Activated naive CD4-positive, alpha-beta T cell (primary cell): ENCODE measurements at places on chromosomes 3 and 15.

GRCh38 chr15:79373728-79374127, 58.4 kb upstream of the MINAR1 start:
- DNase-seq = no peak

DNA sequence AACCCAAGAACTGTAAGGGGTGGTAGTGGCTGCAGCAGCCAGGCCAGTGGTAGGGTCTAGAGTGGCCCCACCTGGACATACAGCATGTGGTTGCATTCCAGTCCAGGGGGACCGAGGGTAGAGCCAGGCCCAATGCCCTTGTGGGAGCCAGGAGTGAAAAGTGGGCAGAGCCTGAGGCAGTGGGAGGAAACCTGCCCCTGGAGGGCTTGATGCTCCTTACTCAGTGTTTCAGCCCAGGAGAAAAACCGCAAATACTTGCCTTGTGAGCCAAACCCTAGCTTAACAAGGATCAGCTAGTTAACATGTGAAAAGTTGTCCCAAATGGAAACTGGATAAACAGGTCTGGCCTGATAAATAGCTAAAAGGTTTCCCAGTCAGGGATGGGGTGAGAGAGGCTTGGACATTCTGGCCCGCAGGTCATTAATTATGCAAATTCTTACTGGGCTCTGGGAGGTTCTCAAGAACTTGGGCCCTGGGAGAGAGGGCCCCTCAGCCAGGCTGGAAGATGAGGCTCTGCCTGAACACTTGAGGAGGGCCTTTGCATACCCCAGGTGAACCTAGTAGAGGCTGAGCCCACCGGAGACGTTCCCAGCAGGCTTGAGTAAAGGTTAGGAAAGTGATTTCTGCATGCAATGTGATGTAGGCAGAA, 222.1 kb downstream of the THSD4 start:
- DNase-seq = no peak

DNA sequence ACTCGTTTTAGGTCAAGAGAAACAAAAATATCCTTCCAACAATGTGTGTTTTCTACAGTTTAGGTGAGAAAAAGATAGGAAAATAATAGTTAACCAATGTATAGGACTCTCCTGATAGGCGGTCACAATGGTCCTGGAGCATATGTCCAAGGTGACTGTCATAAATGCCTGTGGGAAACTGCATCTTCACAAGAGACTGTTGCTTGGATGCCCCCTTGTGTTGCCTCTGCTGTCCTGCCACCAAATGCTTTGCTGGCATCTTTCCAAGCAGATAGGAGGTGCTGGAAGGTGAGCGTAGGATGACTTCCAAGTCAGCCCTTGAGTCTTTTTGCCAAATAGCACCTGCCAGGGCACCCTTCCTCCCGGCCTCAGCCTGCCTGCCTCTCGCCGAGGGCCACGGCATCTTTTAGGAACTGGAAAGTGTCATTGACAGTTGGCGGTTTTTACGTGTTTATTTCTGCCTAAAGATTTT, 24.1 kb upstream of the SACM1L start:
- DNase-seq = no peak

GRCh38 chr15:45439521-45440260, 61.3 kb upstream of the GATM start:
- DNase-seq = no peak

GRCh38 chr3:100891033-100891432, 102.2 kb downstream of the ABI3BP start:
- no peak for DNase-seq

- no peak for DNase-seq
Measured at GRCh38 chr3:116614795-116615362, 94.7 kb upstream of the TUSC7 start.

- no peak for DNase-seq
Measured at GRCh38 chr15:83955806-83956265, 279.7 kb upstream of the GOLGA6L4 start.

- DNase-seq = no peak
Measured at GRCh38 chr15:78232951-78233350, 1.4 kb downstream of the ACSBG1 start.

- DNase-seq = no peak
Measured at GRCh38 chr3:195004512-195005250, 266.3 kb downstream of the XXYLT1 start.

DNA sequence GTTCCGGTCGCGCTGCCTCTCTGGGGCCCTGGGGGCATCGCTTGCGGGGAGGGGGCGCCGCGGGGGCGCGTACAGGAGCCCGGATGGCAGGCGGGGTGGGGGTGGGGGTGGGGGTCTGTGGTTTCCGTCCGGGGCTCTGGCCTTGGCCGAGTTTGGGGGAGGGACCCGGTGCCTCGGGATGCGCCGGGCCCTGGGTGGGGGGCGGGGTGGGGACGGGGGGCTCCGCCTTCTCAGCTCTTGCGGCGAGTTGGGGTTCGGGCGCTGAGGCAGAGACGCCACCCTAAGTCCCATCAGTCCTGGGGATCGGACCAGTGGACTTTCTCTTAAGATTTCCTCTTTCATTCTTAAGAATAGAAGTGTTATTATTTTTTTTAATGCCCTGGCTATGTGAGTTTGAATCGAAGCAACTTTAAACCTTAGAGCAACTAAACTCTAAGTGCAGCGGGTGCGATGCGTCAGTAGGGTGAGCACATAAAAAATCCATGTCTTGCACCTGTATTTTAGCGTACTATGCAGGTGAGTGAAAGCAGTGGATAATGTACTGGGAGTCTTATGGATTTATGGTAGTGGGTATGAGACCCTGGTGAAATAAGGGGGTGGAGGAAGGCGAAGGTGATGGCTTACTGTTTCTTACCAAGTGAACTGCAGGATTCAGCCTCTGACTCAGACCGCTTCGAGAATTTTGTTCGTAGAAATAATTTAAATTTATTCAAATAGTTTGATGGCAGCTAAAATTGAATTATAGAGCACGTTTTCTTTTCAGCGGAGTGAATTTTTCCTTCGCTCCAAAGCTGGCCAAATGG, 762 bp downstream of the CTNNB1 start:
- DNase-seq = peak; percentile 39

- no peak for DNase-seq
Measured at GRCh38 chr3:31713816-31714215, 181.1 kb downstream of the STT3B start.

DNA sequence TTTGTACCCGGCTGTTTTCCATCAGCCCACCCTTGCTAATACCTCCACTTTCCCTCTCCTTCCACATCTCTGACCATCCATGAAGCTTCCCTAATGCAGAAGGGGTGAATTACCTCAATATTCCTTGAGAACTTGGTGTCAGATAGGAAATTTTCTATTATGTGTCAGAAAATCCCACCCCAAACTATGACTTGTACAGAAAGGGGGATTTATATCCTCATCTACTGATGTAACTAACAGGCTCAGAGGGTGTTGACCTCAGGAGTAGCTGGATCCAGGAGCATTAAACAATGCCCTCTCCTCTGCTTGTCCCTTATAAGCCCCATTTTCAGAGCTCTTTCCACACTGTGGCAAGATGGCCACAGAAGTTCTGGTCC, 242.8 kb upstream of the TLE3 start:
- DNase-seq = no peak

DNA sequence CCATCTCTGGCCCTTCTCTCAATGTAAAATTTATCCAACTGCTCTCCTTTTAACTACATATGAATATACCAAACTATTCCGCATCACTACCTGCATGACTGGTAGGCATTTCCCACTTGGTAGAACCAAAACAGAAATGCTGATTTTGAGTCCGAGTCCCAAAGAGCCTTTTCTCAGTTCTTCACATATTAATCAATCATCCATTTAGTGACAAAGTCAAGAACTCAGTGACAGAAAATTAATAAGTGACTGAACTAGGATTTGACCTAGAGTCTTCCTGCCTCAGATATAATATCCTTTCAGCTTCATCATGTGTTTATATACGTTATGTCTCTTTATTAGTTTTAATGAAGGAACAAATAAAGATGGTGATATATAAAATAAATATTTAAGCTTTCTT, 700.6 kb upstream of the GOLIM4 start:
- no peak for DNase-seq

DNA sequence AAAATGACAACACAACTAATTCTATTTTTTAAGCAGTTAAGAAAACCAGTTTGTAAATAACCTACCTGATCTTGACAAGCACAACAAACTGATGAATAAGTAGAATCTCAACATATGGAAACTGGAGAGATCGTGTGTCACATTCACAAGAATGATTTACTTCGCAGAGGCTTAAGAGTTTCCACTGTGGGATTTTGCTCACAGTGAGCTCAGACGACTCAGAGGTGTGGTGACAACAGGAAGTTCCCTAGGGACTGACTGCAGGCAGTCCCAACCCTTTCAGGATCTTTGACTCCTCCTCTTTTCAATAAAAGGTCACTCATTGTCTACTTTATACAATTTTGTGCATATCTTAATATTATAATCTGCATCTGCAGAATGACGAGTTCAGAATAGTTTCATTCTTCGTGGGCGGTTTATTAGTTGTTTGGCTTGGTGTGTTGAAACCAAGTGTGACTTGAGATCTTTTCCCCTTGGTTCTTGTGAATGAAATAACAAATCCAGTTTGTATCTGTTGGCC, at the start of gene LIPH:
Gene LIPH (minus strand): TSS at position 231 of the 520 bp plus-strand sequence. CDS start 117 bp downstream, at position 114.
- no peak for DNase-seq

- DNase-seq = peak; percentile 29
Measured at GRCh38 chr3:51942603-51943450, 664 bp downstream of the PARP3 start.

DNA sequence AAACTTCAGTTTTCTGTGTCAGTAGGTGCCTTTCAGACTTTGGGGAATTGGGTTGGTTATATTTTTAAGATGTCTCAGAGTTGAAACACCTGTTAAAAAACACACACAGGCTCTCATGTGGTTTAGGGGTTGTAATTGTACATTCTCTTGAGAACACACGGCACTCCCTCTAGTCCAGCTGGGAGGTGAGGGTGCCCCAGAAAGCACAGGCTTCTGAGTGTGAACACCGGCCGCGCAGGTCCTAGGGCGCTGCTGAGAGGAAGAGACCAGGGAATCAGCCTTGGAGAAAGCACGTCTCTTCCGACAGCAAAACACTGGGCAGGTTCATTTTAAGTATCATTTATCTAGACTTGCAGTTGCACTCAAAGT, 68.0 kb upstream of the RPL35A start:
- DNase-seq = no peak

- no peak for DNase-seq
Measured at GRCh38 chr3:176632925-176633324, 564.4 kb downstream of the TBL1XR1 start.

GRCh38 chr3:71580636-71581456, 2.7 kb downstream of the FOXP1 start:
- no peak for DNase-seq

- no peak for DNase-seq
Measured at GRCh38 chr3:12229896-12230295, 59.0 kb upstream of the PPARG start.

- DNase-seq = no peak
Measured at GRCh38 chr3:86629511-86629910, 361.4 kb downstream of the VGLL3 start.

DNA sequence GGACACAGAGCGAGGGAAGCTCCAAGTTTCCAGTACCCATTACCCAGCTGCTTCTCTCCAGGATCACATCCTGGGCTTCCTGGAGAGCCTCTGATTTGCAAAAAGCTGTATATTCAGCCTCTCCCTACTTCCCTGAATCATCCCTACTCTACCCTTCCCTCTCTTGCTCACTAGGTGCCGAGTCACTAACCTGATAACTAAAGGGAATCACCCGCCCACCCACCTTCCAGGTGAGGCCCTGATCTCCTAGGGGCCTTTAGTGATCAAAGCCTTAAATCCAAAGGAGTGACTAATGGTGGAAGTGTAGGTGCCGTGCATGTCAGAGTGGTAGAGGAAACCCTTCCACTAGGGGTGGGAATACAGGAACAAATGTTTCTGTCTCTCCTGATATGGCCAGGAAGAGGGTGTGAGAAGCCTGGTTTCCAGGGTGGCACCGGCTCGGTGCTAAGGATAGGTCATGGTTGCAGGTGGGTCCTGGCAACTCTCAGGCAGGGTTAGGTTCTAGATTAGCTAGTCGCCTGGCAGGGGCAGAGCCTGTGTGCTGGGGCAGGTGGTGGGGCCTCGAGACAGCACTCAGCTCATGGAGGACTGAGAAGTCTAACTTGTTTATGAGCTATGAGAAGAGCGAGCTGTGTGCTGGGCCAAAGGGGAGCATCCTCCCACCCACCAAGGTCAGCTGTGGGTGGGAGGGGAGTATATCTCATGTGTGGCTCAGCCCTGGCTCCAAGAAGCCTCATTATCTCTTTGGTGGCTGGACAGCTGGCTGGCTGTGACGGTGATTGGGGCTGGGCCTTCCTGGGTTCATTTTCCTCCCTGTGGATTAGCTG, 10.1 kb downstream of the SEMA7A start:
- DNase-seq = no peak

GRCh38 chr3:77038468-77038929, 1.4 kb upstream of the ROBO2 start:
- DNase-seq = no peak

DNA sequence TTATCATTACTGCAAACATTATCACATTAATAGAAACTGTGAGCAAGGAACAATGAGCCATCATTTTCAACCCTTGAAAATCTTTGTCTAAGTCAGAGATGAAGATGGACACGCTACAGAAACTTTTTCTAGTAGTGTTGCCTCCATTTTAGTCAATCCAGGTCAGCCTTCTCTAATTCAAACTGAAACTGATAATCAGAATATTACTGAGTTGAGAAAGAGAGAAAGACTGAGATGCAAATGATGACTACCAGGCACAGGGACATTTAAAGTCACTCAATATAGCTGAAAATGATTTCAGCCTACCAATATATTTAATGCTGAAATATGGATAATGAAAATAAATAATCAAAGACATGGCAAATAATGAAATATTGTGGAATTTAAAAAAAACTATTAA, 261.4 kb downstream of the GBE1 start:
- DNase-seq = no peak

GRCh38 chr3:25775936-25776335, 7.3 kb downstream of the NGLY1 start:
- no peak for DNase-seq

GRCh38 chr15:69474291-69474690, 21.7 kb downstream of the RPLP1 start:
- no peak for DNase-seq

DNA sequence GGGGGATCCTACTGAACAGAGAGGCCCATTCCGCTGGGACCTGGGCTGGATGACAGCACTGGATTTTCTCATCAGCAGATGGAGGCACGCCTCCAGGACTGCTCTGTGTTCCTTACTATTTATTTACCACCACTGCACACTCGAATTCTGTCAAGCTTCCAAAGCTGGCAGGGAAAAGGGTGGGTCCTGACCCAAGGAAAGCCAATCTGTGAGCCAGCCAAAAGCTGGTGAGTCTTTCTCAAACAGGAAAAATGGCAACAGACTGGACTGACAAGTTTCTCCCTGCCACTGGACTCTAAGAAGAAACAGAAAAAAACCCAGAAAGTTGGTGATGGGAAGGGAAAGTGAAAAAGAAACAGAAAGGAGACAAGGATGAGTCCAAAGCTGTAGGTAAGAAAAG, 37.8 kb downstream of the CD47 start:
- no peak for DNase-seq

- DNase-seq = no peak
Measured at GRCh38 chr3:71499227-71499876, 84.2 kb downstream of the FOXP1 start.

- no peak for DNase-seq
Measured at GRCh38 chr3:100268156-100268555, 7.4 kb downstream of the TBC1D23 start.
